Putamen (tissue), 1 donor: ENCODE measurements at places on chromosomes 7 and 10.

GRCh38 chr7:100221231-100221718 is 1.5 kb downstream of the PVRIG start:
- no peak for DNase-seq

DNA sequence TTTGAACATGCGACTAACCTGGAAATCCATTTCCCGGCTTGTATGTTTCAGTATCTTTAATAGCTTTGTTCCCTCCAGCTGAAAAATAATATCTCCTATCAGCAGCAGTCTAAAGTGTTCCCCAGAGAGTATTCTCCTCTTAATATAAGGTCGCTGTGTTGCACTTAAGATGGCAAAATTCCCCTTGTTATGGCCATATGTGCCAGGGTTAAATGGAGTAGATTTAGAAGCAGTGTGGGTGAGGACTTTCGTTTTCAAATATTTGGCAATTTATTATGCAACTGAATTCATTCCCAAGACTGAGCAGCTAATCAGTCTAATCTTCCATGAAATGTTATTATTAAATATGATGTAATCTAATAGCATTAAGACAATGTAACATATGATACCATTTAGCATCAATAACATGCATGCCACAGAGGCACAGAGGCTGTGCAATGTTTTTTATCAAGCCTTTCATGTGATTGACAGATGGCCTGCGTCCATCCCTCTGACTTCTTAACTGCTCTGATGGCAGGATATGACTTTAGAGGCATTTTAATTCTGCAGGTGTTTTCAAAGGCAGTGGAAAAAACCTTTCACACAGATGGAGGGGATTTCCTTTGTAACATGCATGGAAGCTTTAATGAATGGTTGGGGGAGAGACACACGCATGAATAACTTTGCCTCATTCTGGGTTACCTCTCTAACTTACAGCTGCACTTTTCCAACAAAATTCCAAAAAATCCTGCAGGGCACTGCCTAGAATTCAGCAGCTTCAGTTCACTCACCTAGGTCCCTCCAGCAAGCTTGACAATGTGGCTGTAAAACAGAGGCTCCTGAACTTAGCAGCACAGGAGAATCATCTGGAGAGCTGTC is 55.1 kb upstream of the ZPBP start:
- DNase-seq, result no peak

DNA sequence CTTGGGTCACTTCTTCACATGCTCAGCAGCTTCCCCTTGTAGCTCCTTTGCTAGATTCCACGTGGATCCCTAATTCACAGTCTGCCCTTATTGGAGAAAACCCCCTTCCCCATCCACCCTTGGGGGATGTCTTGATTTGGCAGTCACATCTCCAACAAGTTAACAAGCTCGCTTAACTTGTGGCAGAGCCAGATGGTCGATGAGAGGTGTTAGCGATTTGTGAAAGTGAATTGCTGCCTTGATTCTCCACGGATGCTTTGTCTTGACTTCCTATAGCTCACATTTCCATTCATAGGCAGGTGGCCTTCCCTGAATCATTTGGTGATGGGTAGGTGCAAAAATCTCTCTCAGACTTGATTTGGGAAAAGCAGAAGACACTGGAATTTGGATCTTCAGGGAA is 387.9 kb downstream of the TCERG1L start:
- DNase-seq, result no peak

GRCh38 chr7:97025983-97026714 is 1.5 kb upstream of the DLX5 start:
- DNase-seq, result no peak

- DNase-seq, result no peak
These were observed 15.5 kb downstream of the HIF1AN start for GRCh38 chr10:100551196-100551595.
